BJ (cell line): ENCODE measurements at places on chromosomes 16 and 17.
A peak's percentile ranks its signal among the peaks of the same experiment; 100 is the strongest.

DNA sequence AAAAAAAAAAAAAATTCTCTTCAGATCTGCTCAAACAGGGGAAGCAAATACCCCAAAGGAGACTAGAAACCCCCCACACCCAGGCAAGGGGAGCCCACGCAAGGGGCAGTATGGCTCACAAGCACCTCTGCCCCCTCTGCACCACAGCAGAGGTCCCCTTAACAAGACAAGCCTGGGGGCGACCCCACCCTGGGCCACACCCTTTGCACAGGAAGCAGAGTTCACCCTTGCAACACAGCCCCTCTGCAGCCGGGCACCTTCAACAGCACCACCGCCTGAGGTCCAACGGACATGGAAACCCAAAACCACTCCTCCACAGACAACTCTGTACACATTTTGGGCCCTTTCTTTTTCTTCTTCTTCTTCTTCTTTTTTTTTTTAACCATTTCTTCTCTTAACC, 12.8 kb downstream of the AXIN1 start:
- DNase-seq: no peak

DNA sequence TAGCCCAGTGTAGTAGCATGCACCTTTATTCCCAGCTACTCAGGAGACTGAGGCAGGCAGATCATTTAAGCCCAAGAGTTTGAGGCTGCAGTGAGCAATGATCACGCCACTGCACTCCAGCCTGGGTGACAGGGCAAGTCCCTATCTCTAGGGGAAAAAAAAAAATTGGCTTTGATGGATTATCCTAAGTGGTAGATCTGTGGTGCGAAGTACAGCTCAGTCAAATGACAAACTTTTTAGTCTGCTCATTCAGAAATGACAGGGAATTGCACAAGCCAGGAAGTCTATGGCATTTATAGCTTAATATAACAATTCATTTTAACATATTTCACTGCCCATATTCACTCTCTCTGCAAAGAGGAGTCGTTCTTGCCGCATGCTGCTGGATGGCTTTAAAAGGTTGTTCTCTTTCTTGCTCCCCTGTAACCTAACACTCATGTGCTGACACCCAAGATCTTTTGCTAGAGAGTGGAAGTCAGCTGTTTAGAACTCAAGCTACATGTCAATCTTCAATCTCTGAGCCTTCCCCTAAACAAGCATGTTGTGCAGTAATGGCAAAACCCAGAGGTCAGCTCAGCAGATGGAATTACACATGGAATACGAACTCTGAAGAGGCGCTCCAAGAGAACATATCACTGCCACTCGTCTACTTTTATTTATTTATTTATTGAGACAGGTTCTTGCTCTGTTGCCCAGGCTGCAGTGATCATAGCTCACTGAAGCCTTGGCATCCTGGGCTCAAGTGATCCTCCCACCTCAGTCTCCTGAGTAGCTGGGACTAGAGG, 32.8 kb downstream of the RNF157 start:
- no peak for DNase-seq

GRCh38 chr17:58172369-58173071, 5.7 kb downstream of the OR4D2 start:
- no peak for DNase-seq

DNA sequence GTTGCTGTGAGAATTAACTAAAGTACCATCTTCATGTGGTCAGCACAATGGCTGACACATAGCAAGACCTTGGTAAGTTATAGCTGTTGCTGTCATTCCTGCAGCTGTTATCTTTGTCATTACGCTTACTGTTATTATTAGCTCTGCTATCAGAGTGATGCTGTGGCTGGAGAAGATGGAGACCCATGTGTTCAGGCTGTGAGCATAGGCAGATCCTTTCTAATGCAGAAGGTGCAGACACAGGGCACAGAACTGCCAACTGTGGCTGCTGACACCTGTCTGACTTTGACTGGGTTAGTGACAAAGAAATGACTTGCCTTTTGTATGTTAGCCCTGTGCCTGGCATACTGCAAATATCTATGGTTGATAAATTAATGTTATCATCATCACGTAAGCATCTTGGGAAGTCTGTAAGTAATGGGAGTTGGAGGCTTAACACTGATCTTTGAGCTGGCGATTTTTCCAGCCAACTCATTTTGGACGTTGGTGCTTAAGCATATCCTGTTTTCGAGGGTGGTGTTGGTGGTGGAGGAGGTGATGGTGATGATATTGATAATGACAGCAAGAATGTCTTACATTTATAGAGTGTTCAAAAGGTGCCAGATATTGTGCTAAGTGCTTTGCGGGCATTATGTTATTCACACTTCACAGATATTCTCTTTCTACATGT, 695.3 kb downstream of the WWOX start:
- DNase-seq: no peak

GRCh38 chr16:35744726-35745125, 2285.3 kb downstream of the TP53TG3F start:
- DNase-seq: no peak

GRCh38 chr17:4980644-4981216, 6.7 kb downstream of the CAMTA2 start:
- no peak for DNase-seq

GRCh38 chr17:39599665-39600231, 8.0 kb downstream of the NEUROD2 start:
- DNase-seq: no peak

GRCh38 chr16:51184702-51185433, 33.8 kb upstream of the SALL1 start:
- no peak for DNase-seq

DNA sequence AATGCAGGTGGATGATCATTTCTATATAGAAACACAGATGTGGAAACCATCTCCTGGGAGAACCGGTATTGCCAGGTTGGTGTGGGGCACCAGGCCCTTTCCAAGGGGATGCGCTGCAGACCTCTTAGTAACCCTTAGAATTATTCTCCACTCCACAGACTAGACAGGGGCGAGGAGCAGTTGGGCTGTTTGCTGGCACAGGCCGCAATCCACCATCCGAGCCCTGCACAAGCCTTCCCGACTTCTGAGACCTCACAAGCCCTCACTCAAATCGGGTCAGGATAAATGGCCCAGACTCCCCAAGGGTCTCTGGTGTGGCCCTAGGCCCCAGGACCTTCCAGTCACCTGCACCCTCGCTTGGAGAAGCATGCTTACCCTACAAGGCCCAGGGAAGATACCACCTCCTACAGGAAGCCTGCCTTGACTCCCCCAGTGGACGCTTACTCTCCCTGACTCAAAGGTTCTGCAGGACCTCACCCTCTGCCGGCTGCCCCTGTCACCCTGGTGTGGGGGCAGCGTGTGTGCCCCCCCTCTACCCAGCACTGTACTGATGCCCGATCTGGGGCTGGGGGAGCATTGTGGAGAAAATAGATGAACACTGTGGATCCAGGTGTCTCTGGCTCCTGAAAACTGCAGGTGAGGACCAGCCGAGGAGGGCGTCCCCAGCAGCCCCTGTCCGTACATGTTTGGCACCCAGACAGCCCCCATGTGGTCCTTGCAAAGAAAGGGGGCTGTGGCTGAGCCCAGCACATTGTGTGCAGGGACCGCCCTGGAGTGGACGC, 49.8 kb upstream of the ACSF3 start:
- no peak for DNase-seq

GRCh38 chr17:6639586-6640535, 650 bp downstream of the KIAA0753 start:
- DNase-seq: no peak

GRCh38 chr16:62596584-62596983, 560.3 kb upstream of the CDH8 start:
- DNase-seq: no peak

GRCh38 chr17:28416703-28417311, 10.8 kb upstream of the SLC46A1 start:
- no peak for DNase-seq

DNA sequence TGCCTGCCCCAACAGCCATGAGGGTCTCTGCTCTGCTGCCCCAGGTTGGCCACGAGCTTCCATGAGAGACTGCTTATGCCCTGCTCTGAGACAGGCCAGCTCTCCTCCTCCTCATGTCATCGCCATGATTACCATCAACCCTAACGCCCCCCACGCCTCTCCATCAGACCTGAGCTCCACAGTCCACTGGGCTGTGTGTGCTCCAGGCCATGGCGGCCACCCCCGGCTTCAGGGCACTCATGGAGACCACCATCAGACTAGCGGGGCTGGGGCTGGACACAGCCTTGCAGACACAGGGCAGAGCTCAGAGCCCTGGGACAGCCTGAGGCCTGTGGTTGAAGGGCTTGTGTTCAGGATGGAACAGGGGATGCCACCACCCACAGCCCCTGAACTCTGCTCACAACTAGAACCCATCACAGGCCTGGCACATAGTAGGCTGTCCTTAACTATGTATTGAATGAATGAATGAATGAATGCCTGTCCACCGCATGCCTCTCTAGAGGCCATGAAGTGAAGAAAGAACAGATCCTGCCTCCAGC, 14.6 kb downstream of the CNGB1 start:
- no peak for DNase-seq

GRCh38 chr16:10989559-10989958, 45.2 kb downstream of the CLEC16A start:
- DNase-seq: no peak

GRCh38 chr16:30184891-30185682, 1.7 kb downstream of the CORO1A start:
- no peak for DNase-seq

- DNase-seq: peak; percentile 2
Measured at GRCh38 chr17:77677211-77677610, 281.3 kb upstream of the TNRC6C start.

- no peak for DNase-seq
Measured at GRCh38 chr17:49521471-49522356, 26.6 kb downstream of the NGFR start.

DNA sequence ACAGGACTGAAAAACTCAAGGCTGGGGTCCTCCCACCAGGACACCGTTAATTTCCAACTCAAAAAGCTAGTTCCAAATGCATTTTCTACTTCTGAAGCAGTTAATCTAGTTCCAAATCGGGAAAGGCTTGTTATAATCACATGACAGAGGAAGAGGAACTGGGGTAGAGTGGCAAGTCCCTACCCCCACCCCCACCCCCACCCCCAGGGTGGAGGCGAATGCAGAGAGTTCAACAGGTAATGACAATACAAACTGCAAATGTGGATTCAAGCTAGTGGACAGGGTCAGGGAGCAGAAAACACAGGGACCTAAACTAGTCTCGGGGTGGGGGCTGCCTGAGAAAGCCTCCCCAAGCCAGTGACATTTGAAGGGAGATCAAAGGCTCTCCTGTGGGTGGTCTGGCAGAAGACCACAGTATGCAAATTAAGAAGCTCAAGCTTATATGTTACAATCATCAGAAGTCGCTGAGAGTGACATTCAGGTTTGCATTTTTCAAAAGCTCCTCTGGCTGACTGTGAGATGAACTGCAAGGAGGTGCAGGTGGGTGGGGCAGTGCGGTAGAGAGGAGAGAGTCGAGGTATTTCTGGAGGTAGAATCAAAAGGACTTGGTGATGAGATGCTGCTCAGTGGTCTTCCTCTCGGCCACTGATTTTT, 56.4 kb upstream of the SLC25A19 start:
- DNase-seq: no peak

- no peak for DNase-seq
Measured at GRCh38 chr17:5686074-5686635, 101.8 kb upstream of the NLRP1 start.

- peak; percentile 27 for DNase-seq
Measured at GRCh38 chr17:43784068-43784467, 3.8 kb downstream of the CFAP97D1 start.
